Posterior cingulate gyrus (tissue), 11 donors: ENCODE measurements at places on chromosomes 1 and 21.

GRCh38 chr1:39789571-39790110 lies 976 bp upstream of the BMP8B start:
- DNase-seq, result no peak

- DNase-seq, result no peak
These were observed 48.6 kb upstream of the COL6A1 start for GRCh38 chr21:45932922-45933502.

DNA sequence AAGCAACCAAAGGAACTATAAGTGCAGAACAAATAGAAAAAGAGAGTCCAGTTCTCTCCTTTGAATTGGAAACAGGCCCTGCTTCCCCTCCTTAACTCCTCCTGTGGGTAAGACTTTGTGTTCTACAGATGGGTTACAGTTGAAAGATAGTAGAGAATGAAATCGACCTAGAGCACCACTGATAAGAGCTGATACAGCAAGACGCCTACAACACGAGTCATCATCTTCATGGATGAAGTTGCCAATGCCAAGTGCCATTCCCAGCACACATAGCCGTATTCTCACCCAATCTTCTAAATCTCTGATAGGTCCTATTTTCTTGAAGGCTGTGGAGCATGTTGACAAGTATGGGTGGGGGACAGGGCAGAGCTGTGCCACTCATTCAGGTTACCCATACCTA lies 99.8 kb upstream of the CAMK1G start:
- no peak for DNase-seq

- no peak for DNase-seq
These were observed 149.8 kb upstream of the DUSP10 start for GRCh38 chr1:221891708-221892107.

GRCh38 chr1:52179073-52179472 lies 37.2 kb downstream of the ZFYVE9 start:
- DNase-seq, result no peak

DNA sequence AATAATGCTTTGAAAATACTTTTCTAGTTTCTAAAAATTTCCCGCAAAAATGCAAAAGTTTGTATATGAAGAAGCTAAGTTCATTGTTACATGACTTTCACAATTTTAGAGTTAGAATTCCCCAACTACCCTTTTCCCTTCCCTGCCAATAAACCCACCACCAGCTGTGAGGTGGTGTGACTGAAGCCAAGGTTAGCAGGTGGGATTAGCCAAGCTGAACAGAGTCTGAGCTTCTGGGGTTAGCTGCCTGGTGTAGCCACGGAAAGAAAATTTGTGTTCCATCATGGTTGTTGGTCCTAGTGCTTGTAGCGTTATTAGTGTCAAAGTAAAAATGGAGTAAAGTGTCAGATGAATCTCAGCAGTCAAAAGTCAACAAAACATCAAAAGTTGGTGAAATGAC lies 110.9 kb downstream of the ASTN1 start:
- no peak for DNase-seq

- DNase-seq, result no peak
These were observed 28.5 kb upstream of the SIPA1L2 start for GRCh38 chr1:232658386-232658785.

DNA sequence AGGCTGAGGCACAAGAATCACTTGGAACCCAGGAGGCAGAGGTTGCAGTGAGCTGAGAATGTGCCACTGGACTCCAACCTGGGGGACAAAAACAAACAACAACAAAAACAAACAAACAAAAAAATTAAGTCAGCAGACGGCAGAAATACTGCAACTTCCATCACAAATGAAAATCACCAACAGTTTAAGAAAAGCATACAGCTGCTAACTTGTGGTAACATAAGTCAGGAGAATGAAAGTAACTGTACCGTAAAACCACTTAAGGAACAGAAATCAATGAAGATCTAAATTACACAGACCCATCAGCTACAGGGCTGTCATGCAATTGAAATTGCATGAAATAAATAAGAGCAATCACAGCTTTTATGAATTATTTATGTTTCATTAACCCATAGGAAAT lies 25.0 kb downstream of the MCOLN2 start:
- DNase-seq, result no peak
